A172 (cell line): ENCODE measurements at places on chromosomes 16 and 17. TPM values are rescaled to one million over a fixed set of nuclear protein-coding genes. Genes with fewer than 3 reads are reported as not detected.

HOXB8 gene
- 34.8 and 56.0 TPM in 2 replicates for total RNA-seq

GRCh38 chr16:81573533-81574020 is 129.0 kb downstream of the CMIP start:
- DNase-seq, result no peak

MLST8 gene
- 43.2 and 64.5 TPM in 2 replicates for total RNA-seq

TBC1D3E gene
- total RNA-seq, result not detected in 2 replicates

- peak; percentile 38 for DNase-seq
Observed at GRCh38 chr16:24525970-24526559, 13.3 kb upstream of the RBBP6 start.

DNA sequence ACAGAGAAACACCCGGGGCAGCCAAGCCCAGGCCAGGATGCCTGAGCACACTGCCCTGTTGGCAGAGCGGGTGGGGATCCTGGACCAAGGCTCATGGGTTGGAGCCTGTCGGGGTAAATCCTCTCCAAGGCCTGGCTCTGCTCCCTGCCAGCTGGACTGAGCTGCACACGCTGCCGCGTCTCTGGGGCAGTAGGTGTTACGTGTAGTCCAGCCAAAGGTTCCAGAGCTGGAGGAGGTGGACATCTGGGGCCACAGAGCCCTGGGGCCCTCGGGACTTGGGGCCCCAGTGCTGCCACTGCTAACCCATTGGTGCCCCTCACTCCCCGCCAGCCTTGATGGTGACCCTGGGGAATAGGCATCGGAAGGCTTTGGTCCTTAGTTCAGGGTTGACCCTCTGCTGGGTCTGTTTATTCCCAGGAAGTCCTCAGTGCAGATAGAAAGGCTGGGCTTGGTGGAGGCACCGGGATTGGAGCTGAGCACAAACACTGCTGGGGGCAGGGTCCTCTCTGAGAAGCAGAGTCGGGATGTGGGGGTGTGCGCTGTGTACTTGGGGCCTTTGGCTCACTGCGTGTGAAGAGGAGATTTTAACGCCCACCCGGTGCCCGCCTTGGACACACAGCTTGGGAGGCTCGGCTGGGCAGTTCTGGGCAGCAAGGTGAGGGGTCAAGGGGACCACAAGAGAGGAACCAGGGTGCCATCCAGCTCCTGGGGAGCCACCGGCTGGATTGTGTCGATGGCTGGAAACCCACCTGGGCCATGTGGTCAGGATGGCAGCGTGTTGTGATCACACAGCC is 16.3 kb upstream of the CBX4 start:
- no peak for DNase-seq

DOC2A gene
- total RNA-seq, result 0.45 and 1.7 TPM in 2 replicates

BCKDK gene
- total RNA-seq, result 28.6 and 38.1 TPM in 2 replicates

DNA sequence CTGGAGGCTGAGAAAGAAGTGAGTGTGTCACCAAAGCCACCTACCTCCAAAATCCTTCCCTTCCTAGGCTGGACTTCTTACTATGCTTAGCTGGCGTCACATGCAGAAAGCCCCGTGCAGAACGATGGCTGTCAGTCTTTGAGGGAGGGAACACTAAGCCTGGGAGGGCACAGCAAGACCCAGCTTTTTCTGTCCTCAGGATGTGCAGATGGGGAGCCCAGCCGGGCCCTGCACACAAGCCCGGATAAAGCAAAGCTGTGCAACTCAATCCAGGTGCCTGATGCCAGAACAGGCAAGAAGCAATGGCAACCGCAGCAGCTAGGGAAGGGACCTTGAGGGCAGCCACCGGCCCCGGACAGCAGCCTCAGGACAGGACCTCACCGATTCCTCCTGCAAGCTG is 13.9 kb upstream of the USP36 start:
- no peak for DNase-seq

DNA sequence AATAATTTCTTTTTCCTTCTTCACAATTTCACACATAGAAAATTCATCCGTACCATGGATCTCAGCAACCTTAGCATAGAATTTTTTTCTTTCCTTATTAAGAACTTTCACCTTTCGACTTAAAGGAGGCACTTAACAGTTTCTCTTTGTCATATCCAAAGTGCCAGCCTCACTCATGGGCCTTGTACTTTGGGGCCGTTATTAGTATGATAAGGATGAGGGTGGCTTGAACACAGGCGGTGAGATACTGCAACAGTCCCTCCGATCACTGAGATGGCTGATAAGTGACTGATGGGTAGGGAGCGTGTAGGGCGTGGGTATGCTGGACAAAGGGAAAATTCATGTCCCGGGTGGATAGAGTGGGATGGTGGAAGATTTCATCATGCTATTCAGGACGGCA is 85.3 kb downstream of the OR1D5 start:
- no peak for DNase-seq

DNA sequence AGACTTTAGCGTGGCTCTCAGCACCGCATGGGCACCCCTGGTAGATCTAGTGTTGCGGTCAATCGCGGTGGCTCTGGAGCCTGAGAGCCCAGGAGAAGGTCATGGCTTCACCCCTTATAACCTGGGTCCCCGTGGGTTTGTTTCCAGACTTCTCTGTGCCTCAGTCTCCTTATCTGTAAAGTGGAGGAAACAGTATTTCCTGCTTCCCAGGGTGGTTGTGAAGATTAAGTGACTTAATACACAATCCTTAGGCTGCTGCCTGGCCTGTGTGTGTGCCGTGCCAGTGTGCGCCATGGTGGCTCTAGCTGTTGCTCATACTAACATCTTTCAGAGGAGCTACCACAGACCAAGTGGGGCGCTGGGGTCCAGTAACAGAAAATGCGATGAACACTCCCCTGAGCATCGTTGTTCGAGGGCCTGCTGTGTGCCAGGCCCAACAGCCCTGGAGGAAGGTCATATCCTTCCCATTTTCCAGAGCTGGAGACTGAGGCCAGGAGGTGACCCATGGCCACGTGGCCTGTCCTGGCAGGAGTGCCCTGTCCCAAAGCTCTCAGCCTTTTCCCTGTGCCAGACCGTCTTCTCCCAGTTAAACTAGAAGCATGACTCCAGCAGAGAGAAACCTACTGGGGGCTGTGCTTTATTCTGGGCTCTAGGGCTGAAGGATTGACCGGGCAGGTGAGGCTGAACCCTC is 70.1 kb downstream of the CMIP start:
- DNase-seq, result no peak

DNA sequence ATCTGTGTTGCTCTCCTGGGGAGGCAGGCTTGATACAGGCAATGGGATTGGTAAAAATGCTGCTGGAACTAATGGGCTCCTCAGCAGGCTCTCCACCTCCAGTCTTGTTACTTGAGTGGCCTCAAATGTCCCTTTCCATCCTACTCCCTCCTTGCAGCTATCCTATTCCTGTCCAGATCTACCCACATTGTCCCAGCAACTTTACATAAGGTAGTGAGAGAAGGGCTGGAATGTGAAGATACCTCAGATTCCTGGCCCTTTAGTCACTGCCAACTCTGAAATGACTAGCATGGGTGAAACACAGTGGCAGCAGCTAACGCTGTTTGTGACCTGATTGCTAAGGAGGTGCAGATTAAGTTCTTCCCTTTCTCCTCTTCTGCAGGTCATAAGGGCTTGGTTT is 210.1 kb upstream of the HS3ST4 start:
- DNase-seq, result no peak

DNA sequence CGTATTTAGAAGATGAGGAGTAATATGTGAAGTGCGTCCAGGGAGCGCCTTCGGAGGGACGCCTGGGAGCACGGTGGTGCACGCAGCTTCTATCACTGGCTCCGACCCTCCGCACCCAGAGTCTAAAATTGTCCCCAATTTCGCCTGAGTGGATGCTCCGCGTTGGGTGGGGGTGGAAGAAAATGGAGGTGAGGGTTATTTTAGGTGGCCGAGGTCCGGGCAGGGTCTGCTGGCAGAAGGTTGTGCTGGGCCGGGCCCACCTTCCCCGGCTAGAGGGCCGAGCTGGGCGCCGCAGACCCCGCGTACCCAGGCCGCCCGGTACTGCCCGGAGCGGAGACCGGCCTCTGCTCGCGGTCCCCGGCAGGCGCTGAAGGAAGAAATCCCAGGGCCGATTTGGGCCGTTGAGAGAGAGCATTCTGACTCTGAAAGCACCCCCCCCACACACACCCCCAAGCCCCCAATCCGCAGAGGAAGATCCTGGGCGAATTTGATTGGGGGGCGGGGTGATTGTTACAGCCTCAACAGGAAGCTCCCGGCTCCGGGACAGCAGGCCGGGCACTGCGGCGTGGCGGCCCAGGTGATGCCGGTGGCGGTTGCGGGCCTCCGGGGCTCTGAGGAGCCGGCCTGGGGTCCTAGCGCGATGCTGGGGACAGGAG is 3.0 kb downstream of the BAHCC1 start:
- no peak for DNase-seq

GRCh38 chr17:77798031-77798430 is 160.5 kb upstream of the TNRC6C start:
- no peak for DNase-seq

DNA sequence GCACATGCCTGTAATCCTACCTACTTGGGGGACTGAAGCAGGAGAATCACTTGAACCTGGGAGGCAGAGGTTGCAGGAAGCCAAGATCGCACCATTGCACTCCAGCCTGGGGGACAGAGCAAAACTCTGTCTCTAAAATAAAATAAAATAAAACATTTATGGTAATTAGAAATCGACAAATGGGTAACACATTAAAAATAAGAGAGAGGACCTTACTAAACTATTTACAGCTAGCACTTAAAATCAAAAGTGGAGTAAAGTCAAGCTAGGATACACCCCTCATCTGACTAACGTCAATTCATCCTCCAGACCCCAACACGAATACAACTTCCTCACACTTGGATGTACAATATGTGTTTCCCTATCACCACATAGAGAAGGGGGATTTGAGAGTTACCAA is 27.8 kb upstream of the RHOT1 start:
- DNase-seq, result no peak

RNF40 gene
- total RNA-seq, result 105 and 107 TPM in 2 replicates
